Stimulated activated CD8-positive, alpha-beta memory T cell treated with anti-CD3 and anti-CD28 coated beads, Interleukin-15, amount 100 ng/mL, for 24 hours (primary cell): ENCODE measurements at places on chromosomes 4 and X.
A peak's percentile ranks its signal among the peaks of the same experiment; 100 is the strongest.

- DNase-seq, result peak; percentile 48
Observed at GRCh38 chrX:12949927-12950656, 24.8 kb upstream of the TMSB4X start.

DNA sequence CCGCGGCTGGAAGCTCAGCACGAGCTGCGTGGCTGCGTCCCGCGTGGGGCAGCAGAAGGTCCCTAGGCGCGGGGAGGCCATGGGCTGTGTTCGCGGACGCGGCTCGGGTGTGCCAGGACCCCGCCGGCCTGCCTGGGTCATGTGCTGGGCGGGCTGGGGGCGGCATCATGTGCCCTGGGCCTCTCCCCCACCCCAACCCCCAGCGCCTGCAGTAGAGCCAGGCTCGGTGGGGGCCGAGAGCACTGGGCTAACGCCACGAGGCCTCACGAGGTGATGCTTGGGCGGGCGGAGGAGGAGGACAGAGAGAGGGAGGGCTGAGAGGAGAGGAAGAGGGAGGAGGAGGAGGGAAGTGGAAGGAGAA lies at the start of gene GPR143:
TSS of gene GPR143 (minus strand) at position 111 of the 361 bp plus-strand sequence. CDS start at position 81, 30 bp downstream.
- no peak for DNase-seq

- DNase-seq, result no peak
Observed at GRCh38 chrX:119990556-119991004, 47.0 kb upstream of the NKAP start.

- no peak for DNase-seq
Observed at GRCh38 chrX:475926-476723, 89.4 kb upstream of the PPP2R3B start.

GRCh38 chr4:22030307-22030706 lies 81.7 kb upstream of the KCNIP4 start:
- DNase-seq, result no peak

- DNase-seq, result no peak
Observed at GRCh38 chr4:35461931-35462659, 782.2 kb downstream of the ARAP2 start.

- DNase-seq, result no peak
Observed at GRCh38 chrX:150704030-150704613, 10.9 kb downstream of the MTMR1 start.

DNA sequence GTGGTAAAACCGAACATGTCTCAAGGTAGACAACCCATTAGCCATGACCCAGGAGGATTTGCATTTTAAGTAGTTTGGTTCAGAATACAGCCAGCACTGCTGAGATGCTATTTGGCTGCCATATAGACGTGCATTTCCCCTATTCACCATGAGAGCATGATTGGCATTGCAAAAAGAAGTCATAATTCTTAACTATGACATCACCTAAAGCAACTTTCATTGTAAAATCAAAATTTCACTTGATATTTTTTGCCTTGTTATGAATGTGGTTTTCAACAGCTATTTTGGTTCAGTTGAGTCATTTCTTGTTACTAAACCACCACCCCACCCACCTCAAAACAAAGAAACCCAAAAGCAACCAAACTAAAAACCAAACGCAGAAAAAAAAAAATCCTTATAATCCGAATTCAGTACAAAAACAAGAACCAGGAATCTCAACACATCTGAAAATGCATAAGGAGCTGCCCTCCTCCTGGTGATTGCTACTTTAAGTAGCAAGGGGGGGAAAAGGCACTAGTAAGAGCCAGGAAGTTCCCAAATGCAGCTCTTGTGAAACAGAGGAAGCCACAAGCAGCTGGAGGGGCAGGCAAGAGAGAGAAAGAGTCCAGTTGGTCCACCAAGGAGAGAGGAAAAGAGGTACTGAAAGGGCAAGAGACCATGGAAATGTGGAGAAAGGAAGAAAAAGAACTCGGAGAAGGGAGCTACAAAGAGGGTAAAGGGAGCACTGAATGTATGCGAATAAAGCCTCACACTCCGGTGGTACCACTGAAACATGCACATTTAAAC lies 3.1 kb downstream of the SLITRK4 start:
- no peak for DNase-seq

GRCh38 chr4:65344278-65344825 lies 325.9 kb downstream of the EPHA5 start:
- no peak for DNase-seq

DNA sequence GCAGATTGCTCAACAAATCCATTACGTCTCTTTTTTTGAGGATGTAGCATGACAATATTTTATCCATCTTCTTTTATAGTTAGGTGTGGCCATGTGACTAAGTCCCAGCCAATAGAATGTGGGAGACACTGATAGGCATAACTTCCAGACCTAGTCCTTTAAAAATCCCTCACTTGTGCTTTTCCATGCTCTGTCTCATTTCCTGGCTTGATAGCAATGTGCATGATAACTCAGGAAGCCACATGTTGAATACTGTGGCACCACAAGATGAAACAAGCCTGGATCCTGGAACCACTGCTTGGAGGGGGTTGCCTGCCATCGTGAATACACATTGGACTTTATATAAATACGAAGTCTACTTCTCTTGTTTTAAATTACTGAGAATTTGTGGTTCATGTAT lies 184.0 kb upstream of the NEIL3 start:
- DNase-seq, result no peak

- DNase-seq, result no peak
Observed at GRCh38 chr4:20615486-20616260, 84.6 kb upstream of the PACRGL start.

GRCh38 chr4:39330353-39330752 lies 35.8 kb downstream of the RFC1 start:
- DNase-seq, result no peak

GRCh38 chrX:118536687-118537461 lies 41.3 kb downstream of the DOCK11 start:
- no peak for DNase-seq

- no peak for DNase-seq
Observed at GRCh38 chr4:19300213-19300612, 951.5 kb upstream of the SLIT2 start.

- no peak for DNase-seq
Observed at GRCh38 chr4:106587558-106587957, 219.0 kb upstream of the GIMD1 start.

GRCh38 chr4:158824425-158825274 lies 55.8 kb downstream of the FNIP2 start:
- DNase-seq, result no peak

DNA sequence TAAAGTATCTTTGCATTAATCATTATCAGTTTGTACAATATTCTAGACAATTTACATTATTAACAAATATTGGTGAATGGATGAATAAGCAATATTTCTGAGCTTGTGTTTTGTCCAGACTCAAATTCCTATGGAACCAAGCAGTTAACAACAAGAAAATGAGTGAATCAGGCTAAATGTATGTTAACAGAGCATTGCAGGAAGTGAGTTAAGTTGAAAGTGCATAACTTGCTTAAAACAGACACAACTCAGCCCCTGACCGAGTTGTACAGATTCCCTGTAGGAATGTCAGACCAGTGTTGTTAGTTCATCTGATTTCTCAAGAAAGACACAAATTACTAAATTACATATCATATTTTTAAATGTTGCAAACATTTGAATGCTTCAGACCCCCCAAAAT lies 23.7 kb upstream of the CSN1S1 start:
- DNase-seq, result no peak

- no peak for DNase-seq
Observed at GRCh38 chrX:9160698-9161329, 126.9 kb upstream of the FAM9B start.

GRCh38 chrX:151476604-151477303 lies 79.7 kb downstream of the VMA21 start:
- no peak for DNase-seq

GRCh38 chr4:145179281-145179860 lies 1.0 kb downstream of the OTUD4 start:
- DNase-seq, result peak; percentile 59

DNA sequence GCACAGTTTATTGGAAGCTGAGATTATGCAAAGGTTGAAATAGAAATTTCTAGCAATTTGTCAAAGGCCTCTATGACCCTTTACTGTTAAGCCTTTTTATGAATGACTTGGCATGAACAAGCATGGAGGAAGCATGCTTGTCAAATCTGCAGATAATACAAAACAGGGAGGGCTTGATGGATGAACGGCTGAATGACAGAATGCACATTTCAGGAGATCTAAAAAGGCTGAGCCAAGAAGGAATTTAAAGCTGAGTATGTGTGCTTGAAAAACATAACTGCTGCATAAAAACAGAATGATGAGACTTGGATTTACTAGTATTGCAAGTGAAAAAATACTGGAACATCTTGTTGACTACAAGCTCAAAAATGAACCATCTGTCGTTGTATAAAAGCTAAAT lies 29.0 kb upstream of the UBE2K start:
- DNase-seq, result no peak
